ENCODE measurements at places on chromosomes 11 and 22. TPM values are rescaled to one million over a fixed set of nuclear protein-coding genes. Genes with fewer than 3 reads are reported as not detected.

RFPL1 gene
- total RNA-seq: not detected

UCP3 gene
- 1.3 TPM for total RNA-seq

APOBEC3A gene
- total RNA-seq: not detected

DNA sequence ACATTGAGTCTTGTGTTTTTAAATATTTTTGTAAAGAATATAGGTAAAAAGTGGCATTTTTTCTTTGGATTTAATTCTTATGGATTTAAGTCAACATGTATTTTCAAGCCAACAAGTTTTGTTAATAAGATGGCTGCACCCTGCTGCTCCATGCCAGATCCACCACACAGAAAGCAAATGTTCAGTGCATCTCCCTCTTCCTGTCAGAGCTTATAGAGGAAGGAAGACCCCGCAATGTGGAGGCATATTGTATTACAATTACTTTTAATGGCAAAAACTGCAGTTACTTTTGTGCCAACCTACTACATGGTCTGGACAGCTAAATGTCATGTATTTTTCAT lies 333 bp upstream of the CD3E start:
- DNase-seq: no peak

GRCh38 chr11:83511646-83512045 lies 225.5 kb upstream of the CCDC90B start:
- no peak for DNase-seq

- no peak for DNase-seq
Measured at GRCh38 chr11:2168286-2169004, 3.2 kb downstream of the TH start.

DNA sequence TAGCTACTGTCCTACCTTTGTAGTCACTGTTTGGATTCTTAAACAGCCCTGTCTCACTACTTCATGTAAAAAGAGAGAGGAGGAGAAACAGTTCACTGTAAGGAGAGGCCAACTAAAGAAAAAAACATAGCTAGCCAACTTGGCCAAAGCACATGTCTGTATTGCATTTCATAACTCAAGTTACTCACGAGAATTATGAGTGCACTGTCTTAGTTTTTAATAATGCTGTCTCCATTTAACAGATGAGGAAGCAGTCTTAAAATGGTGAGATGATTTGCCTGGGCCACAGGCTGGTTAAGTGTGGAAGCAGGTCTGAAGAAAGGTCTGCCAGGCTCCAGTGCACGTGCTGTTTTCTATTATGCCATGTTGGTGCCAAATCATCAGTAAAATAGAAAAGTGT lies 104.5 kb downstream of the UVRAG start:
- DNase-seq: no peak

DNA sequence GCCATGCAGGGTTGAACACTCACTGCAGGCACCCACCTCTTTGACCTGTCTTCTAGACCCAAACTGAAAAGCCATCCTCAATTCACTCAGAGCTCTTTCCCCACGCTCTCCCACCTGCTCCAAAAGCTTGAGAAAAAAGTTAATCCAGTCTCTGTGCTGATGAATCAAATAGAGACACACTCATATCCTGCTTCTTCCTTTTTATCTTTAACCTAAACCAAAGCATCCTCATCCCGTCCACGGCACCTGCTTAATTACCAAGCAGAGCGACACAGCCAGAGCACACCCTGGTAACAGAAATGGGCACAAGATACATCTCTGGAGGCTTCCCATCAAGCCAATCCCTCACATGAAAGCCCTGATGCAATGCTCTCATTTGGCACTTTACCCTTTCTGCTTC lies 102.6 kb downstream of the PLEKHA7 start:
- DNase-seq: no peak

IGLL1 gene
- total RNA-seq: not detected

MPZL2 gene
- total RNA-seq: 2.4 TPM

GRCh38 chr22:28917747-28918549 lies 34.6 kb downstream of the ZNRF3 start:
- no peak for DNase-seq

KRTAP5-9 gene
- total RNA-seq: not detected

- peak; percentile 17 for DNase-seq
Measured at GRCh38 chr11:60345489-60345888, 18.4 kb downstream of the MS4A6E start.
